ENCODE measurements at places on chromosomes 3 and 15. TPM values are rescaled to one million over a fixed set of nuclear protein-coding genes. Genes with fewer than 3 reads are reported as not detected.

DNA sequence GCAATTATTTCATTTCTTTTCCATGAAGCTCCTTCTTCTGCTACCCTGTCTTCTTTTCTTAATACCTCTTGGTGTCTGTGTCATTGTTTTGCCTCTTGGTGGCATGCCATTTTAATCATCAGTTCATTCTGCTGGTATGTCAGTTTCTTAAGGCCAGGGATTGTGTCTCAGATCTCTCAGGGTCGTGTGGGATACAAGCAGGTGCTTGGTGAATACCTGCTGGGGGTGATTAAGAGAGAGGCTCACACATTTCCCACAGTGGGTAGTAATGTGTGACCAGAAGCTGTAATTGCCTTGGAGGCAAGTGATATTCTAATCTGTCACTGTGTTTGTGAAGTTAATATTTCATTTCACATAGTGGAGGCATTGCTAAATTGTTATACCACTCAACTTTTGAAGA lies 361.4 kb upstream of the TRIM42 start:
- DNase-seq: no peak

DNA sequence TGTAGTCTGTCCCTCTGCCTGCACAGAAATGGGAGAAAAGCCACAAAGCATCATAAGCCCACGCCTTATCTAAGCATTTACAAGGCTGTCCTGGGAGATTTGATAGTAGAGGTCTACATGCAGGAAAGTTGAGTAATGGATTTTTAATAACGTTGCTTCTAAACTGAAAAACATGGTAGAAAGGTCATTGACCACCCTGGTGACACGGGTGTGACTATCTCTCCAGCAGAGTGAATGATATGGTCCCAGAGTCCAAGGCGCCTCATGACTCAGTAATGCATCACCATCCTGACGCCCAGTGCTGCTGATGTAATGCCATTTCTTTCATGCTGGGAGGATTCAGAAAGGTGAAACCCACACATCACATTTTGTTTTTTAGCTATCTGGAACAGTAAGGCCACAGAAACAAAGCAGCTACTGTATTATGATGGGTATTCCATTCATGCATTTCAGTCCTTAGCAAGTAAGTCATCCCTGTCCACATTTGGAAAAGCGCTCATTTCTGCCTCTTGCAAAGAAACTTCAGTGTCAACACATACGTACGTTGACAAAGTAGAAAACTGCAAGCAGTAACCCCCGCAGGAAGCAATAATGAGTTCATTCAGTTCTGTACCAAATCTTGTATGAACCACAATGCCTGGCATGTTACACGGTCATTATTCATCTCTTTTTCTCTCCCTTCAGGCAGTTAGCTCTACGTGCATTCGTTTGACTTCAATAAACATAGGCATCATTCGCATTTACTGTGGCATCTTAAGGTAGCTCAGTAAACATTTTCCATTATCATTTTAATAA lies 483.5 kb downstream of the GABRG3 start:
- DNase-seq: no peak

Gene MORC1
- total RNA-seq: not detected

Gene CHCHD6
- 17.1 TPM for total RNA-seq

Gene MRPS11
- 33.7 TPM for total RNA-seq

Gene CHRNB4
- not detected for total RNA-seq

- DNase-seq: no peak
These were observed 381.4 kb downstream of the TBC1D5 start for GRCh38 chr3:17360991-17361390.

GRCh38 chr15:55799291-55800212 lies 56.6 kb upstream of the PRTG start:
- peak; percentile 70 for DNase-seq

GRCh38 chr3:51982838-51983577 lies at the start of gene ACY1:
ACY1 (plus strand) TSS chr3:51983535; CDS start chr3:51984065, 530 bp downstream.
- peak; percentile 96 for DNase-seq

DNA sequence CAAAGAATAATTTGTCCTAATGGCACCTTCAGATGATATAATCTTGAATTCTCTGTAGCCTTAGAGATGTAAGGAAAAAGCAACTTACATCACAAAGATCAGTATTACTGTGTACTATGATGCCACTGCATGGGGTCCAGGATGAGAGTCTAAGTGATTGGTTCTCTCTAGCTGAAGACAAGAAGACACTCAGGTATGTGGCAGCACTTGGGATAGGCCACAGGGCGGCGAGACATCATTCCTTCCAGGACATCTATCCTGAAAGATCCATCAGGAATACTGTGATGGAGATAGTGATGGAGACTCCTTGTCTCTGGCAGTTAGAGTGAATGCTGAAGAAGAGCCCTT lies 2.5 kb downstream of the CD200 start:
- DNase-seq: no peak

Gene KCNMB2
- total RNA-seq: 1.2 TPM

- DNase-seq: no peak
These were observed 4.3 kb downstream of the BTBD1 start for GRCh38 chr15:83062768-83063180.

Gene NAA80
- 12.5 TPM for total RNA-seq

DNA sequence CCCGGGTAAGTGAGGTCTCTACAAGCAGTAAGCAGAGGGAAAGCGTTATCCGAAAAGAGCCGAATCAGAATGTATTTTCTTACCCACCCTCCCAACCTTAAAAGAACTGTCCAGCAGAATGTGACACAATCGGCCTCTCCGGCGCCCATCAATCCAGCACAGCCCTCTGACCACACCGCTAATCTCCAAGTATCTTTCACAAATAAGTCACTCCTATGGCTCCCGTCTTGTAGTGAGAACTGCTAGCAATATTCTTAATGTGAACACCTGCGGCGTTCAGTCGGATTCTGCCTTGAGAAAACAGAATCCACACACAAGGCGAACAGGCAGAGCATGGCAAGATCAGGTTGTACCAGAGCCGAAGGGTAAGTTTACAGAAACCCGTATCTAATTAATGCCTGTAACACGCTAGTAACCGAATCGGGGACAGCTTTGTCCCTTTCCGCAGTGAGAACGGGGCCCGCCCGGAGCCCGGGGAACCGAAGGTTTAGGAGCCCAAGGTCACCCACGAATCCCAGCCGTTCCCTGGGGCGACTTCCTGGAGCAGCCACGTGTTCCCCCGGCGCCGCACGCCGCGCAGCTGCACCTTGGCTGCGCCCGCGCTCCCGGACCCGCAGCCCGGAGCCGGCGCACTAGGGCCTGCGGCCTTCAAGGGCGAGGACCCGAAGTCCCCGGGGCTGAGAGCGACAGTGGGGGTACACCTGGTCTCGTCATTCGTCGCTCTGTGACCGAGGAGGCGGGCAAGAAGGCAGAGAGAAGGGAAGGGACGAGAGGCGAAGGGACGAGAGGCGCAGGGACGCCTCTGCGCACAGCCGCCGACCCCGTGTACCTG lies 672 bp downstream of the TFRC start:
- DNase-seq: peak; percentile 85

DNA sequence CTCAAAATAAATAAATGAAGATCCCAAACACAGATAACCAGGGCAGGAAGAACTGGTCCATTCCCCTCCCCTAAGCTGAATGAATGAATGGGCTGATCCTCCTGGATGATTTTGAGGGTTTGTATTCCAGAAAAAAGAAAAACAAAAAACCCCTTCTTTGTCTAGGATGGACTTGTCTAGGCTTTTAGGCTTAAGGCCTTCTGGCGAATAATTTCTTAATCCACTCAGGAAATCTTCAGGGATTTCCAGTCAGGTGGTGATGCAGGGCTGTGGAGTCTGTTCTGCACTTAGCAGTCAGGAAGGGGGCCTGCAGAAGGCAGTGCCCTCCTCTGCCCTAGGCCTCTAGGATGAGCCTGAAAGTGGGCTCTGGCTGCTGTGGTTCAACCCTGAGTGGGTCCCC lies 52.1 kb downstream of the BDH1 start:
- DNase-seq: no peak

Gene CP
- 3.4 TPM for total RNA-seq

DNA sequence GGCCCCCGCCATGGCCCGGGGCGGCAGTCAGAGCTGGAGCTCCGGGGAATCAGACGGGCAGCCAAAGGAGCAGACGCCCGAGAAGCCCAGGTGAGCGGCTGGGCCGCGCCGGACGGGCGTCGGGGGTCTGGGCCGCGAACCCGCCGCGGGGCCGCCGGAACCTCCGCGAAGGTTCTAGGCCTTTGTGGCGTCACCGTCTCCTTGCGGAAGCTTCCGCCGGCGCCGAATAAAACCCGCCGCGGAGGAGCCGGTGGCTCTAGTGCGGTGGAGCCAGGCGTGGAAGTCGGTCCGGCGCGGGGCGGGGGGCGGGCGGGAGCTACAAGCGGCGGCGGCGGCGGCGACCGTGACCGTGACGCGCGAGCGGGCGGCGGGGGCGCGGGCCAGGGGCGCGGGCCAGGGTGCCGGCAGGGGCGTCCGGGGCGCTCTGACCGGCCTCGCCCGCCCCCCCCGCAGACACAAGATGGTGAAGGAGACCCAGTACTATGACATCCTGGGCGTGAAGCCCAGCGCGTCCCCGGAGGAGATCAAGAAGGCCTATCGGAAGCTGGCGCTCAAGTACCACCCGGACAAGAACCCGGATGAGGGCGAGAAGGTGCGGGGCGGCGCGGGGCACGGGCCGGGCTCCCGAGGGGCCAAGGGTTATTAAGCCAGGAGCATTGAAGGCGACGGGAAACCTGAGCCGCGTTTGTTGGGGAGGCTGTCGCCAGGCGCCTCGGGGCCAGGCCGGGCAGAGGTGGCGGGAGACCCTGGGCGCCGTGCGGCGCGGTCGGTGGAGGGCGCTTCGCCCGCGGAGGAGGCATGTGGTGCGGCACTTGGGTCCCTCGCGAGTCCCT lies at the start of gene DNAJA4:
TSS of gene DNAJA4 (plus strand) at position 259 of the 833 bp plus-strand sequence. CDS start at position 461, 202 bp downstream.
- peak; percentile 80 for DNase-seq

GRCh38 chr15:67769497-67770357 lies 55.6 kb upstream of the SKOR1 start:
- no peak for DNase-seq

Gene ISY1
- 30.3 TPM for total RNA-seq

DNA sequence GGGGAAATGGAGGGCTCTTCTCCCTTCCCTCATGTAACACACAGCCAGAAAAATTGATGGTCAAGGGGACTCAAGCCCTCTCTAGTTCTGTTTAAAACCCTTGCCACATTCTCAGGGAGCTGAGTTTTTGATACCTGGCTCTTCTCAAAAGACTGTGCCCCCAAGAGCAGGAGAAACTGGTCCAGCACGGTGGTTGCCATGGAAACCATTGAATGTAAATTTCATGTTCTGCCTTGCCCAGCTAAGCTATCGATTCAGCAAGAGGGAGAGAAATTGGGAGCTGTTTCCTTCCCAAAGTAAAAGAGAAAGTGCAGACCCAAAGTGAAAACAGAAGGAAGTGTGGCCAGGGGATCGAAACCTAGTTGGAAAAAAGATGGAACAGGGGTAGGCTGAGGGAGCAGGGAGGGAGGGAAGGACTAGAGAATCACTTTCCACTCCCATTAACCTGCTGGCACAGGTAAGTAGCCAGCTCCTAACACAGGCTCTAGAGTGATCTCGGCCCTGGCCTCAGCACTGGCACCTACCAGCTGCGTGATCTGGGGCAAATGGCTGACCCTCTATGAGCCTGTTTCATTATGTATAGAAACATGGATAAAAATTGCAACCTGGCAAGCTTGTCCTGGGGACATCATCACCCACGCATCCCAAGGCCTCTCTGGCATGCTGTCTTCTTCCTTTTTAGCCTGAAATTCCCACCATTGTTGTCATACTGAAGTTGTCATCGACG lies 140.9 kb downstream of the TPRA1 start:
- DNase-seq: peak; percentile 32

GRCh38 chr3:2976796-2977195 lies 133.4 kb downstream of the IL5RA start:
- no peak for DNase-seq

DNA sequence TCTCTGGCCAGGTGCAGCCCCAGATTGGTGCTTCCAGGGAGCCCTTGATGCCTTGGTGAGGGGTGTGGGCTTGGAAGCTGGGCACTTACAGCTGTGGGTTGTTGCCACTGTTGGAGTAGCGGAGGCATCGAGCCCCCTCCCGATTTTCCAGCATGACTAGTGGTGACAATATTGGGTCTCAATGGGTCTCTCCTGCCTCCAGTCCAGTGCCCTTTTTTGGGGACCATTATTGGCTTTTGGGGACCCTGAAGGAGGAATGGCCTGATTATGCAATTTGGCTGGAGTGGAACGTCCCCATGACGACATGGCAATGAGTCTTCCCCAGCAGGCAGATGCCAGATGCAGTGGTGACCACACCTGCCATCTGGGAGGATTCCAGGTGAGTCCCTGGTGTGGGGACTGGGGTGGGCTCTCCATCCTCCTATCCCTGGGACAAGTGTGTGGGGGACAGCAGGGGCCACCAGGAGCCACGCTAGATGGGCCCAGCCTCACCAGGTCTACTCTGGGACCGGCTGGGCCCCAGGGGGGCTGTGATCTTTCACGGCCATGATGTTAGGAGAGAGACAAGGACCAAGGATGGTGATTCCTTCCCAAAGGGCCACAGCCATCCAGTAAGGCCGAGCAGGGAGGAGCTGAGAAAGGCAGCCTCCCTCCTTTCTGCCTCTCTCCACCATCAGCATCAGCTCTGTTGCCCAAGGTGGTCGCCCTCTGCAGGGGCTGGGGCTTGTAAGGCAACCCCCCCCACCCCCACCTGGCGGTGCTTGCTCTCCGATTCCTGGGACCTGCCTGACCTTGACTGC lies 196.8 kb downstream of the GOLGA6L6 start:
- peak; percentile 75 for DNase-seq

DNA sequence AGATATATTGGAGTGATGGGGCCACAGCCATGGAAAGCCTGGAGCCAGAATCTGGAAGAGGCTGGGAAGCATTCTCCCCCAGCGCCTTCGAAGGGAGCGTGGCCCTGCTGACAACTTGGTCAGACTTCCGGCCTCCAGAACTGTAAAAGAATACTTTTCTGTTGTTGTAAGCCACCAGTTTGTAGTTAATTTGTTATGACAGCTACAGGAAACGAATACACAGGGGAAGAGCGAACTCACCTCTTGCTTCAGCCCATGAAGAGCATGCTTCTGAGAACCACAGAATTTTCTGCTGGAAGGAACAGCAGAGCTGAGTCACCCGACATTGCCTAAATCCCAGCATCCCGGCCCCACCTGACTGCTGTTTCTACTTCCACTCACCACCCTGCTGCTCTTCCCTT lies 501.7 kb downstream of the SHQ1 start:
- no peak for DNase-seq

DNA sequence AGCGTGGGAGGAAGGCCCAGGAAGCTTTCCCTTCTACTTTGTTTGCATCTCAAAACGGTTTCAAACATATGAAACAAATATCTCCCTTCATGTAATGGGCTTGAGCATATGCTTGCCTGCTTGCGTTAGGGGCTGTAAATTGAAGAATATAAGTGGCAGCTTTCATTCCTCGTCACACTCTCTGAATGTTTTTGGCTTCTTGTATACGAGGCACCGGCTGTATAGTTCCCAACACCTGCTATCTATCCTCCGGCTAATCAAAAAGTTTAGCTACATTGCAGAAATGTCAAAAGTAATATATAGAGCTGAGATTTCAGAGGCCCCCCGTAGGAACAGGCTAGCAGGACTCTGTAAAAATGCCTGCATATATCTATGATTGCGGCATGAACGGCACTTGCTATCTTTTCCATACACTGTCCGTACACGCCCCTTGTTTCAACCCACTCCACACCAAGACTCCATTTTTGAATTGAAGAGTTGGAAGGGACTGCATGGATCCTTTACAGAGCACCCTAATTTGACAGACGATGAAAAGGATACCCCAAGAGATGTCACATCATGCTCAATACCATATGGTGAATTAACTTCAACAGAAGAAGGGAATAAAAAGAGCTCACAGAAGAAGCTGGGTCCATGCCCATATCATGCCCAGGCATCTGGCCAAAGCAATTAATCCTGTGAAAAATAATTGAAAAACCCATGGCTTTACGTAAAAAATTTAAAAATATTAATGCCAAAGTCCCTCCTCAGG lies 2.5 kb downstream of the MASP1 start:
- no peak for DNase-seq

All from upper lobe of right lung (tissue), 1 donor.